Cortex of kidney (tissue), 1 donor: ENCODE measurements at places on chromosomes 2 and 18.

GRCh38 chr2:42906557-42907411 lies 114.4 kb upstream of the HAAO start:
- DNase-seq = no peak

DNA sequence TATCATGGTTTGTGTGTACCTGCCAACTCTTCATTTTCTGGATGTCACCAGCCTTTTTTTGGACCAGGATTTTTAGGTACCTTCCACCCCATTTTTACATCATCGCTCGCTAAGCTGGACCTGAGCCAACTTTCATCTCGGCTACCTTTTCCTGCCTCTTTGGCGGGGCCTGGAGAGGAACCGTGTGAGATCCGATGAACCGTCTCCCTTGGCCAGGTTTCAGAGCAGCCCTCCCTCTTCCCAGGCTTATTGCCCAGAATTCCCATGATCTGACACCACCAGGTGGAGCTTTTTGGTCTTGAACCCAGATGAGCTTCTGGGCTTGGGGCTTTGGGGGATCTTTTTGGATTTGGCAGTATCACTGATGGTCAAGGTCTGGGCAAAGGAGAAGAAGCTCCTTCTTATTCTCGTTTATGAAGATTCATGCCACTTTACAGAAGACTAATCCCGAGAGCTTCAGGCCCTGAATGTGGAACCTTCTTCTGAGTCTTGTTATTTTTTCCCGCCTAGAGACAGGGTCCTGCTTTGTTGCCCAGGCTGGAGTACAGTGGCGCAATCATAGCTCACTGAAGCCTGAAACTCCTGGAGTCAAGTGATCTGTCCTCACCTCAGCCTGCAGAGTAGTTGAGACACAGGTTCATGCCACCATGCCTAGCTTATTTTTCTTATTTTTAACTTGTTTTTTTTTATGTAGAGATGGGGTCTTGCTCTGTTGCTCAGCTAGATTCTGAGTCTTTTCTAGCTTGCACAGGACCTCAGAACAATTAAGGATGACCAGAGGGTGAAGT lies 50.4 kb downstream of the GATA6 start:
- DNase-seq = no peak

DNA sequence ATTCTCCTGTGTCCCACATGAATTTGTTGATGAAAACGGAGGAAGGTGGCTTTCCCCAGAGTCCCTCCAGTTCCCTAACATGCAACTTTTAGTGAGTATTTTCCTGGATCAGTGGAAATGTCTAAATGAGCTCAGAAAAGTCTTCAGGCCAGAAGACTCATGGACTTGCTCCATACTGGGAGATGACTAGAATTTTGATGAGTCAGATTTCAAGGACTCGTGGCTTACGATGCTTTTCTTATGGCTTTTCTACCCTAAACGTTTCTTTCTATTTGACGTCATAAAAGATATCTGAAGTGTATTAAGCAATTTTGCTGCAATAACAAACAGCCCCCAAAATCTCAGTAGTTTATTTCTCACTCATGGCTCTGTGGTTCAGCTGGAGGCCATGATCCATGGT lies 397.6 kb downstream of the FBXO15 start:
- DNase-seq = no peak

- DNase-seq = no peak
Measured at GRCh38 chr2:54977149-54977548, 73.1 kb downstream of the RTN4 start.

DNA sequence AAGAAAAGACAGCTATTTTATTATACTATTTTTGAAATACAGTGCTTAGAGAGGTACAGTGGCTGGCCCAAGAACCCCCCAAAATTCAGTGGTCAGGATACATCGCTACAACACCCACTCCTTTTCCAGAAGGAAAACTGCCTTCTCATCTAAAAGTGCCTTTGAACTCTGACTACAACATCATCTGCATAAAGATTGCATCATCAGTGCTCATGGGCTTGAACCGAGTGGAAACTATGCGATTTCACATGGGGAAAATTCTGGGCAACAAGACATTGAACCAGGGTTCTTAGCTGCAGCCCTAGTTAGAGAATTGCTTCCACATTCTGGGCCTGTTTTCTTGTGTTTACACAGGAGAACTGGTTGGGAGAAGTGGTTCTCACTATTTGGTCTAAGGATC lies 294.6 kb upstream of the SLC14A2 start:
- DNase-seq = no peak

DNA sequence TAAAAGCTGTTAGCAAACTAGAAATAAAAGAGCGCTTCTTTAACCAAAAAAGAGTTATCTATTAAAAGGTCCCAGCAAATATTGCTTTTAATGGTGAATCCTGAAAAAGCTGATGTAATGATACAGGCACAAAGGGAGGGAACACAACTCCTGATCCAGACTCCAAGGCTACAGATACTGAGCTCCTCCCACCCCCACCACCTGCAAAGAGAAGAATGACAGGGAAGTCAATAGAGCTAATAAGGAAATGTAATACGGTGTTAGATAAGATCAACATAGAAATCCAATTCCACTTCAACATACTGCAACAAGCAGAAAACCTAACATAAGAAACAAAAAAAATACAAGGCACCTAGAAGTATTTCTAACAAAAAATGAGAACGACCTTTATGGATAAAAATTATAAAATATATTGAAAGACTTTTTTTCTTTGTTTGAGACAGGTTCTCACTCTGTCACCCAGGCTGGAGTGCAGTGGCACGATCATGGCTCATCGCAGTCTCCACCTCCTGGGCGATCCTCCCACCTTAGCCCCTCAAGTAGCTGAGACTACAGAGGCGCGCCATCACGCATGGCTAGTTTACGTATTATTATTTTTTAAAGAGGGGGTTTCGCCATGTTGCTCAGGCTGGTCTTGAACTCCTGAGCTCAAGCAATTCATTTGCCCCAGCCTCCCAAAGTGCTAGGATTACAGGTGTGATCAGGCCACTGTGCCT lies 192.2 kb downstream of the HDAC4 start:
- no peak for DNase-seq
